Naive thymus-derived CD4-positive, alpha-beta T cell (primary cell): ENCODE measurements at places on chromosomes 7 and 10.

GRCh38 chr10:22976534-22976933 is 48.7 kb downstream of the ARMC3 start:
- DNase-seq: no peak

- no peak for DNase-seq
Observed at GRCh38 chr10:416091-416515, 273.4 kb downstream of the DIP2C start.

GRCh38 chr10:71094712-71095390 is 117.5 kb upstream of the UNC5B start:
- peak; percentile 15 for DNase-seq

GRCh38 chr7:116449950-116450349 is 49.6 kb upstream of the CAV2 start:
- DNase-seq: no peak

DNA sequence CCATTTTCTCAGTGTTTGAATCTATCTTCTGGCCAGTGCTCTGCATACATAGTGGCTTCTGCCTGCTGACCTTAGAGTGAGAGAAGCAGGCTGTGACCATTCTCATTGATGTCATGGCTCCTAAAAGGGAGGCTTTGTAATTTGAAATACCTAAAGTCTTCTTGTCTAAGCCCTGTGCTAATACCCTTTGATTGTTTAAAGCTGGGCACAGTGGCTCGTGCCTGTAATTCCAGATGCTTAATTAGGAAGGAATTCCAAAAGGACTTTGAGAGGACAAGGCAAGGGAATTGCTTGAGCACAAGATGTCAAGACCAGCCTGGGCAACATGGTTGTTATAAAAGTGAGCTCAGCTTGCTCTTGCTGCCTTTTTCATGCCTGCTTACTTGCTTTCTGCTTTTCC is 81.7 kb downstream of the APBB1IP start:
- no peak for DNase-seq

DNA sequence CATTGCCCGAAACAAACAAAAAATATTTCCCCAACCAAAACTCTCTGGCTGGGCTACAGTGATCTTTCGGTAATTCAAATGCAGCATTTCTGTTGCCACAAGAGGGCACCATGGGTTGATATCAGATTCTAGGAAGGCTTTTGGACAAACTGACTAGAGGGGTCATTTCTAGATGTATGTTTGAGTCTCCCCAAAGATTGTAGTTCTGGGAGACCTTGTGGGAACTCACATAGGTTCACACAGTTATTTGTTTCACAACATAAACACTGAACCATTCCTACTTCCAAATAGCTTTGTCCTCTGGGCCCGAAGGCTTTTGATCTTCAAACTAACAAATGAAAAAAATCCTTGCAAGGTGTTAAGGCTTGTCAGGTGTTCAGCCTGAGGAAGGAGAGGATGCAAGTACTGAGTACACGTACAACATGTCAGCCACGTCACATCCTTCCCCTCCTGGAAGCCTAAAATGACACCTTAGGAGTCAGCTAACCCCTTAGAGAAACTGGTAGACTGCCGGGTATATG is 37.0 kb upstream of the IL15RA start:
- DNase-seq: no peak

GRCh38 chr10:22251751-22252223 is 34.0 kb upstream of the EBLN1 start:
- DNase-seq: peak; percentile 48

- DNase-seq: no peak
Observed at GRCh38 chr7:36161996-36162395, 8.9 kb downstream of the EEPD1 start.

GRCh38 chr7:947391-948210 is 6.9 kb downstream of the ADAP1 start:
- no peak for DNase-seq

DNA sequence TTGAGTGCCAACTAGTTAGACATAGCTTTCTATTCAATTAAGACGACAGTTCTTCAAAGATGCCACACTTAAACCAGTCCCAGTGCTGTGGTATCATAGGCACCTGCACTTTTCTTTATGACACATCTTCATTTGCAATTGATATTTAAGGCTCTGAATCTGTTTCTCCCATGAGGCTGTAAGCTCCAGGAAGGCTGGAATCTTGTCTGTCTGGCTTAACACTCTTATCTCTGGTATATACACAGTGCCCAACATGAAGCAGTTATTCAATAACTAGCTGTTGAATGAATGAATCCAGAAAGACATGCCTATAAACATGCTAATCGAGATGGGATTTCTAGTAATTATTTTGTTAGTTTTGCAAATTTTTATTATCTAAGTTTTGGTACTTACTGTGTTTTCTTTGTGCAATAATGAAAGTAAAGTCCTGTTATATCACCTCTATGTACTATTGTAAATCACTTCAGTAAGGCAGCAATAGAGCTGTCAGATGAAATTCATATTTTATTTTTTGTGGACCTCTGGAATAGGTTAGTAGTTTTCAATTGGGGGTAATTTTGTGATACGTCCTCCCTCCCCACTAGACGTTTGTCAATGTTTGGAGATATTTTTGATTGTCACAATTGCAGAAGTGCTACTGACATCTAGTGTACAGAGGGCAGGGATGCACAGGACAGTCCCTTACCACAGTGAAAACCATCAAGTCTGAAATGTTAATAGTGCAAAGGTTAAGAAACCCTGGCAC is 51.3 kb upstream of the STEAP4 start:
- DNase-seq: no peak

GRCh38 chr7:12655161-12655560 is 32.3 kb upstream of the ARL4A start:
- DNase-seq: no peak

GRCh38 chr10:14191407-14191806 is 139.3 kb downstream of the FRMD4A start:
- no peak for DNase-seq

DNA sequence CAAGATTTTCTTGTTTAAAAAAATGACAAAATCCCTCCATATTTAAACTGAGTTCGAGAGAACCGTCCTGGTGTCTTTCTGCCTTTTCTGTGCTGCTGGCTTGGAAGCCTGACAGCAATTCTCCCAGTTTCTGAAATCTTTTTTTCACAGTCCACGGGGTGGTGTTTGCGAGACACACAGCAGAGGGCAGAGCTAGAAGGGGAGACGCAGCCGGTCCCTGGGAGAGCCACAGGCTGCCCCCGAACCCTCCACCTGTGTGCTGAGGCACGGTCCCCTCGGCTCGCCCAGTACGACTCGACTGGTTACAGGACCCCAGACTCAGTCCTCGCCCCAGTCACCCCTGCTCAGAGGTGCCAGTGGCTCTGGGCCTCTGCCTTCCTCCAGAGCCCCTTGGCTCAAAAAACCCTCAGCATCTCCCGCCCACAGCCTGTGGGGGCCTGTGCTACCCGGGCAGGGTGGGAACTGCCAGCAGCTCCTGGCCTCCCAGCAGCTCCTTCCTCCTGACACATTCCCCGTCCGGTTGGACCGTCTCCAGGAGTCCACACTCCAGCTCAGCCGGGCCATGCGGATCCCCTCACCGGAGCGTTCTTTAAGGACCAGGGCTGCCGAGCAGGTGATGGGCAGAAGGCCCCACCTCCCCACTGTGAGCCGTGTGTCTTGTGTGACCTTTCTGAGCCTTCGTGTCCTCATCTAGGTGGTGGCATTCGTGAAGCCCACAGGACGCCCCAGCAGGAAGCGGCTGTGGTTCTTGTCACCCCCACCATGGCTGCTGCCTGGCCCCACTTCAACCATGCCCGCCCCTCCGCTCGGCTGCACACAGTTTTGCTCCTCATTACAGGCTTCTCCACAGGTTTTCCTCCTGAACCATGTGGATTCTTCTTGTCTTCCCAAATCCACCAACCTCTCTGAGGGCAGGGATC is 52.3 kb upstream of the EN2 start:
- no peak for DNase-seq

DNA sequence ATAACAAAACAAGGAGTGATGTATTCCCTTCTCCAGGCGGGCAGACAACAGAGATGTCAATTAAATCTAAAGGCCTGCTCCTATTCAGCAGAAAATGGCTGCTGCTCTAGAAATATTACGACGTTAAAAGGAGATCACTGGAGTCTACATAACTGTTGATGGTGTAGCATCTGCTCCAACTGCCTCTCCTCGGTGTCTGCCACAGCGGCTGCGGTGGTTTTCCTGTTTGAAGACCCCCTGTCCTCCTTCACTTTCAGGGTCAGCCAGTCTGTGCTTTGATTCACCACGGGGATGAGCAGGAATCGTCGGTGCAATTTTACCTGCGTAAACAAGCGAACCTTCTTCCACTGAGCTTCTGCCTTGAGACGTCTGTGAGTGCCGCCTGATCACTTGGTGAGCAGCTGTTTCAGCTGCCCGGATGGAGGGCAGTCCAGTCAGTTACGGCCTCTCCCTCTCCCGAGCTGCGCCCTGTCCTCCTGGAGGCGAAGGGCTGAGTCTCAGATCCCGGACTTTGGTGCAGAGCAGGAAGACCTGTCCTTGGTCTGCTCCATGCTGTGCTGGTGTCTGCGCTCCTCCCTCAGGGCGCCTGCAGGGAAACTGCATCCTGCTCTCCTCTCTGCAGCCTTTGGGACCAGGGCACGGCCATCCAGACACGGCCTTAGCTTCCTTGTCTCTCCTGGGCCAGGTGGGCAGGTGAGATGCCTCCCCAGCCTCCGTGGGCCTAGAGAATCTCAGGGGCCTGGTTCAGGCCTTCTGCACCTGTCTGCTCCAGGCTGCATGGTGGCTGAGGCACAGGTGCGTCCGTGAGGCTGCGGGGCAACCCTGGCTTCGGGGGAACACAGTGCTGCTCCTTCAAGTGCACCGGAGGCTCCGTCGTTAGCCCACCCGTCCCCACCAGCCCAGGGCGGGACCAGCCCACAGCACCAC is 326.6 kb downstream of the ADARB2 start:
- no peak for DNase-seq

DNA sequence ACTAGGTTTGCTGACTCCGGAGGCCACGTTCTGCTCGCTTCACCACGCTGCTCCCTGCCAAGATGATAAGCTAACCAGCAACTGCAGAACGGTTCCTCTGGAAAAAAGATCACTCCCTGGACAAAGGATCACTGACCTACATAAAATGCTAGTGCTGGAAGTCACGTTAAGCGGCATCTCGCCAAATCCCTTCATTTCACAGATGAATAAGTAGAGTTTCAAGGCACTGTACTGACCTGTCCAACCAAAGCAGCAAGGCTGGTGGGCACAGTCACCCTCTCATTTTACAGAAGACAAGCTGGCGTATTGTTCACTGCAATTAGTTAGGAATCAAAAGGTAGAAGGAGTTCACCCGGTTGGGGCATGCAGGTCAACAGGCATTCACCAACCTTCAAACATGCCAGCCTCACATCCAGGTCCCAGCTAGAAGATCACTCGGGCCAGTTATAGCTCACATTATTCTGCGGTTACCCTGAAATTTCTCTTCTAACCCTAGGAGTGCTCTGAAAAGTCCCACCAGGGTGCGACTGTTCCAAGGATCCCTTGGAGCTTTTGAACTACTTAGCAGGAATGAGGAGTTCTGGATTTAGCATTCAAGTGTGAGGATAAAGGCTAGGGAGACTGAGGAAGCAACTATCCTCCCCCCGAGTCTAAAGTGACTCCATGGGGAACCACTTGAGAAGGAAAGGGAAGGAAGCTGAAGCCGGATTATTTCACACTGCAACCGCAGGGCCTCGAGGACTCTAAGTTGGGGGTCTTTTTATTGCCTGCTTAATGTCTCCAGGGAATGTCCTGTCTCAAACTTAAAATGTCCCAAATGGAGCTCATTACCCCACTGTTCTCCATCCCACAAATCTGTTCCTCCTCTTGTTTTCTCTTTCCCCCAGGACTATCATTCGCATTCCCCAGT is 32.8 kb downstream of the HIPK2 start:
- DNase-seq: no peak

DNA sequence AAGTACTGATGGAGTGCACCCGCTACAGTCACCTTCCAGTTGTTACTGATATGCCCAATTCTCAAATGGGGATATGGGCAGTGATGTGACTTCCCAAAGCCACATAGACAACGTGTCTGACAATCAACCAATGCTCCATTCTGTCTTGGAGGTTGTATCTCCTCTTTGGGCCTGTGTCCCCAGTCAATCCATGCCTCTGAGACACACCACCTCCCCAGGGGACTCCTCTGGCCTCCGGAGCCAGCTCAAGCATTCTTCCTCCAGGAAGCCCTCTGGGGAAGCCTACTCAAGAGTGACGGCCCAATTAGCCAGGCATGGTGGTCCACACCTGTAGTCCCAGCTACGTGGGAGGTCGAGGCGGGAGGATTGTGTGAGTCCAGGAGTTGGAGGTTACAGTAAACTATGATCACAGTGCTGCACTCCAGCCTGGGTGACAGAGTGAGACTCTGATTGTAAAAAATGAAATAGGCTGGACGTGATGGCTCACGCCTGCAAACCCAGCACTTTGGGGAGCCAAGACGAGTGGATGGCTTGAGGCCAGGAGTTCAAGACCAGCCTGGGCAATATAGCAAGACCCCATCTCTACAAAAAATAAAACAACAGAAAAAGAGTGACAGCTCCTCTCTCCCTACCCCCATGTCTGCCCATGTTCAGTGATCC is 99.5 kb upstream of the TNRC18 start:
- DNase-seq: no peak

- no peak for DNase-seq
Observed at GRCh38 chr10:79351332-79351731, 4.1 kb downstream of the PPIF start.

- DNase-seq: no peak
Observed at GRCh38 chr10:102401342-102401654, 5.8 kb downstream of the NFKB2 start.

DNA sequence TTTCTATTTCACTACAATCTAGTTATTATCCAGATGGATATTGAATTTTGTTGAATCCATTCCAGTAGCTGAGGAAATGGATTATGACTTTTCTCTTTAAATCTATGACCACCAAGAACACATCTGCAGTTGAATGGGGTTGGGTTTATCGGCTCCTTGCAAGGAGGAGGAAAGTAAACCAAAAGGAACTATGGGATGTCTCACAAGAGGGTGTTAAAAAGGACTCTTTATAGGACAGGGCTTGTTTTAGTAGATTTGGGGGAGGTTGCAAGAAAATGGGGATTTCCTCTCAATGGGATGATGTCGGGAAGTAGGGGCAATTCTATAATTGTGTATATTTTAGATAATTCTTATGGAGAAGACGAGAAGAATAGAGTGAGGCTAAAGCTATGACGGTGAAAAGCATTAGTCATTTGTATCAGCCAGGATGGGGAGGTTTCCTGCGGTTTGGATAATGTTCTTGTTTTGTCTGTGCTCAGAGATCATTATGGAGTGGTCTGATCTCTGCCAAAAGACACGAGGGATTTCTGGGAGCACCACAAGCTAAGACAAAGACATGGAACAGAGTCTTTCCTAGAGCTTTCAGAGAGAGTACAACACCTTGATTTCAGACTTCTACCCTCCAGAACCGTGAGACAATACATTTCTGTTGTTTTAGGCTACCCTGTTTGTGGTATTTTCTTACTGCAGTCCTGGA is 5.3 kb upstream of the LRRC61 start:
- no peak for DNase-seq

DNA sequence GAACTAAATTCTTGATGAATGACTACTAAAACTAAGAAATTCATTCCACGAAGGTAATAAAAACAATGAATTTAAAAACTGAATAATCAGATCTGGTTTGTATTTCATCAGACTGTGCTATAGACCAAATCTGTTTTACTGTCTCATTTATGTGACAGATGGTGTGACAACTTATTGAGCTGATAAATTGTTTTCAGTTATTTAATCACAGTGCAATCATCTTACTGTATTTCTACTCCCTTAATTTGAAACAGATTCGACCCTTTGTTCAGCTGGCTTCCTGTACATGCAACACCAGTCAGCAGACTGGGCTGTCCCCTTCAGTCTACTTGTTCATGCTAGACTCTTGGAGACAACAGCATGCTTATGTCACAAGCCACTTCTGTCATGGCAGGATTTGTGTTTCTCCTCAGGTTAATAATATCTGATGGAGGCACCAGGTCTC is 150.9 kb downstream of the MBL2 start:
- no peak for DNase-seq
